Stimulated activated effector memory CD8-positive, alpha-beta T cell treated with anti-CD3 and anti-CD28 coated beads, Interleukin-12 subunit alpha, Interleukin-12 subunit beta, amount 100 ng/mL, for 72 hours (primary cell): ENCODE measurements at places on chromosomes 7 and 10.

DNA sequence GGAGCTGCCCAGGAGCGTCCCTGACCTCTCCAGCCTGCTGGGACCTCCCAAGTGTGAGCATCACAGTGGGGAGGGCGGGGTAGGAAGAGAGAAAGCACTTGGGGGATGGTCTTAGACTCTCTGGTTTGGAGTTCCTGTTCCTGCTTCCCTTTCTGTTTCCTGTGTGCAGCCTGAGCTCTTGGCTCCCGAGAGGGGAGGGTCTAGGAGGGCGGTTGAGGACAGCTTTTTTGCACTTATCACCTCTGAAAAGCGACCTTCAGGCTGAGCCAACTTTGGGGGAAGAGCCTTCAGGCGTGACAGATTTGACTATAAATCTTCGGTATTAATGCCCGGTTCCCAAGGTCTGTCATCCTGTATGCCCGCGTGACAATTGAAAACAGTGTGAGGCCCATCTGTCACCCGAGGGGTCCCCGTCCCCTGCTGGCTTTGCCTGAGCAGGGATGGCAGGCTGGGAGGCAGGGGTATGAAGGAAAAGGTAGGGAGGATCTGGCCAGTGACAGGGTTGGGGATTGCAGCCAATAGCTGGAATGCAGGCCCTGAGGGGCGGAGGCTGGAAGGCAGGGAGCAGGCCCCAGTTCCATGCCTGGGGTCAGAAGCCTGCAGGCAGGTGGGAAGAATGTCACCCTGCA is 78.6 kb downstream of the CDH23 start:
- no peak for DNase-seq

DNA sequence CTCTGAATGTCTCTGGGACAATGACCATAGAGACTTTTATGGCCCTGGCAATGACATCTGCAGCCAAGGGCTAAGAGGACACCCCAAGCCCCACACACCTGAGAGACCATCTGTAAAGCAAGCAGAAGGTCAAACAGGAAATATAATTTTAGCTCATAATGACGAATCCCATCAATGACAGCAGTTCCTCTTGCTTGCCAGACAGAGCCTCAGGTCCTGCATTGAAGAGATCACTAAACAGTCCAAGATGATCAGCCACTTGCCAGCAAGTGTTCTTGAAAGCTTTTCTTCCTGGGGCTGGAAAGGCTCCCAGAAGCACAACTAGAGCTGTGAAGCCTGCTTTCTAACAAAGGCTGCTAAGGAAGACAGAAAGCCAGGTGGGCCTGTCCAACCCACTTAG is 993.7 kb upstream of the AUTS2 start:
- no peak for DNase-seq

GRCh38 chr10:101330631-101331225 is 23.2 kb upstream of the BTRC start:
- no peak for DNase-seq

GRCh38 chr10:83373671-83374070 is 765.6 kb upstream of the GHITM start:
- DNase-seq: no peak

DNA sequence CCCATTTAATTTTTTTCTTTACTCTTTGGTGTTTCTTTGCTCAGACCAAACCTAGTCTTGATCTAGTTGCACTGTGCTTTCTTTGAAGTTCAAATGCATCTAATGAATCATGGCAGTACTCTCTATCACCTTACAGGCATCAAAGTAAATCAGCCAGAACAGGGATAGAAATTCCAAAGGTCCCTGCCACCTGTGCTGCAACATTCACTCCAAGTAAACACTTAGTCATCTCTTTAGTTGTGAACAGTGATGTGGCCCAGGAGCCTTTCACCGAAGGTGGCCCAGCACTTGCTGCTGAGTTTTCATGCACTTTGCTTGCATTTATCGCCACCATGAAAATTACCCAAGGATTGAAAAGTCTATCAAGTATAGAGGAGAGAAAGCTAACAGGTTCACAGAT is 314.1 kb upstream of the ETV1 start:
- DNase-seq: no peak

DNA sequence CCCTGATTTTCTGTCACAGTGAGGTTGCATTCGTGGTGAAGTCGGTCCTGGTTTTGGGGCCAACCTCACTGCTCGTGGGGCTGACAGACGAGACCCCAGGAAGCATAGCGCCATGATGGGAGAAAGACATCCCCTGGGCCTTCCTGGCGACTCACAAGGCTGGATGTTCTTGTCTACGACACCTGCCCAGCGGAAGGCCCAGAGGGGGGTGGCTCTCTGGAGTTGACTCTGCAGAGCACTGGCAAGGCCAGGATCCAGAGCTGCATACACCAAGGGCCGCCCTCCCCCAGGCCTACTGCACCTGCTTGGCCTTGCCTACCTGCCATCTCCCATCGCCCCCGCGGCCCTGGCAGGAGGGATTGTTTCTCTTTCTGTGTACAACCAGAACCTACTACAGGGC is 608.9 kb downstream of the PTPRN2 start:
- no peak for DNase-seq

DNA sequence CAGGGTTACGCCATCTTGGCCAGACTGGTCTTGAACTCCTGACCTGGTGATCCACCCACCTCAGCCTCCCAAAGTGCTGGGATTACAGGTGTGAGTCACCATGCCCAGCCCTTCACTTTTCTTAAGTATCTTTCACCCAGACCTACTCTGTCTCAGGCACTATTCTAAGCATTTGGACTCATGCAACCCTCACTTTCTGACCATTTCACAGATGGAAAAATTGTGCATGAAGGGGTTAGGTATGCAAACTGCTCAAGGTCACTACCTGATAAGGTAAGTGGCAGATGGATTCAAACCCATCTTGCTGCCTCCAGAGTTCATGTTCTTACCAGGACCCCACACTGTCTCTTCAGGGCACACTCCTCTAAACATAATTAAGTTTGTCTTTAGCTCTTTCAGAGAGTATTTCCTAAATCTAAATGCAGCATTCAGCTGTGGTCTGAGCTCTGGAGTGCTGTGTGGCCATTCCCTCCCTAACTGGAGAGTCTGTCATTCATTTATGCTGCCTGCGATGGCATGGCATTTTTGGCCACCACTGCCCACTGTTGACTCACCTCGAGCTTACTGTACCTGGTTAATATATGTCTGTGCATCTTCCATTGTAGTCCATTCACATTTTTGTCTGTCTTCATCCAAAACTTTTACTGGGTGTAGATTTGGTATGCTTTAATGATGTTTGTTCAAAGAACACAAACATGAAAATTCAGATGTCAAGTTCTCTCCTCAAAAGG is 88.4 kb downstream of the CCDC71L start:
- no peak for DNase-seq

DNA sequence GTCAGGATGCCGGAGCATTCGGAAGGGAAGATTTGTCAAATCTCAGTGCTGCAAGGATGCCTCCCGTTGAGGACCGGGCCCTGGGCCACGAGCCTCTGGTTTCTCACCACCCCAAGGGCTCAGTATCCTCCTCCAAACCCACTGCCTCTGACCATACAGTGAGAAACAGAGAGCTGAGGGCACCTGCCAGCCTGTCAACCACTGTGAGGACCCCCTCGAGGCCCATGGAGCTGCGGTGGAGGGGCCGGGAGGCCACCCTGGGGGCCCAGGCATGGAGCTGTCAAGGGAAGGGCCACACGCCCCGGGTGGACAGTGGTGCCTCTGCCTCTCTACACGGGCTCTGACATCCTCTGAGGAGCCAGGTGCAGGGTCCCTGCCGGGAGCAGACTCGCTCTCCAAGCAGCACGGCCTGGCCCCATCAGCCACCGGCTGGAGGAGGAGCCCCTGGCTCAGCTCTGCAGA is 248.0 kb upstream of the TCERG1L start:
- DNase-seq: no peak

- no peak for DNase-seq
Observed at GRCh38 chr7:18109762-18110161, 82.1 kb upstream of the PRPS1L1 start.

DNA sequence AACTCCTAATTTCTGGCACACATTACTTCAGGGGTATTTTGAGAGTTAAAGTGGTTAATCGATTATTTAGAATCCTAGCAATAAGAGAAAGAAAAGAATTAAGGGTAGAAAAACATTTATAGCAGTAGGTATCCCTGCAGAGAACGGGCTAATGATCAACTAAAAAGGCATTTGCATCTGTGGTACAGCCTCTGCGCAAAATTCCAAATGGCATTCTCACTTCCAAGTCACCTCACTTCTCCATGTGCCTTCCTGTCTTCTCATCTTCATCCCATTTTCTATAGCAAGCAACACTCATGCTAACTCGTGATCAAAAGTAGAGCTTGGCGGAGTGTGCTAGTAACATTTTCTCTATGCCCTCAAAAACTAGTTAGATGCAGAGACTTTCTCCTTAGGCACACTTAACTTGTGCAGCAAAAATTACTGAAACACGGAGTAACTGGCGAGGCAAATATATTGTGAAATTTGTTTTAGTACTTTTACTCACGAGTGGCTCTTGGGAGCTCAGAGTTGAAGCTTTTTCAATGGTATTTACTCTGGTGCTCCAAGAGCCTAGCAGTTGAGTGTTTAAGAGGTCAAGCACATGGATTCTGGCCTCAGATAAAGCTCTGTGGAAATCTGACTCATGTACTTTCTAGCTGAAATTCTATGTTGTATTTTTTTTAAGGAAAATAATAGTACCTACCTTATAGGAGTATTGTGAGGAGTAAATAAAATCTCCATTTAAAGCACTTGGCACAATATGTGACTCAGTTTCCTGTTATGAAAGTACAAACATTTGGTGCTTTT is 65.1 kb downstream of the MET start:
- no peak for DNase-seq

- no peak for DNase-seq
Observed at GRCh38 chr7:93117327-93117726, 452 bp downstream of the SAMD9 start.

- no peak for DNase-seq
Observed at GRCh38 chr10:10803278-10803677, 214.4 kb upstream of the CELF2 start.

- DNase-seq: no peak
Observed at GRCh38 chr10:89942217-89942616, 240.8 kb downstream of the KIF20B start.

- DNase-seq: no peak
Observed at GRCh38 chr7:147607157-147607800, 983.3 kb upstream of the C7orf33 start.

- DNase-seq: peak; percentile 53
Observed at GRCh38 chr10:110803830-110804338, 67.8 kb upstream of the PDCD4 start.

DNA sequence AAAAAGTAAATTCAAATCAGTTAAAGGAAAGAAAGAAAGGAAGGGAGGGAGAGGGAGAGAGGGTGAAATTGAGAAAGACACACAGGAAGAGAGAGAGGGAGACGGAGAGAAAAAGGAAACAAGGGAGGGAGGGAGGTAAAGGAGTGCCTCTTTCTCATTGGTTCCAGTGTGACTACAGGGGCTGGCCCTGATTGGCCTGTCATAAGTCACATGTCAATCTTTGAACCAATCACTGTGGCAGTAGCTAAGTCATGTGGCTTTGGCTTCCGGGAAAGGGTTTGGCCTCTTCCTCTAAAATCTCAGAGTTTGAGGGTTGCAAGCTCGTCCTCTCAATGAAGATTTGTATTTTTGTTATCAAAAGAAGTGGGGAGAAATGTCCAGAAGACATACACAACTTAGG is 150.2 kb downstream of the RAB11FIP2 start:
- no peak for DNase-seq
